Activated CD4-positive, alpha-beta memory T cell treated with anti-CD3 and anti-CD28 coated beads for 36 hours (primary cell): ENCODE measurements at places on chromosomes 16 and 17. TPM values are rescaled to one million over a fixed set of nuclear protein-coding genes. Genes with fewer than 3 reads are reported as not detected.

DNA sequence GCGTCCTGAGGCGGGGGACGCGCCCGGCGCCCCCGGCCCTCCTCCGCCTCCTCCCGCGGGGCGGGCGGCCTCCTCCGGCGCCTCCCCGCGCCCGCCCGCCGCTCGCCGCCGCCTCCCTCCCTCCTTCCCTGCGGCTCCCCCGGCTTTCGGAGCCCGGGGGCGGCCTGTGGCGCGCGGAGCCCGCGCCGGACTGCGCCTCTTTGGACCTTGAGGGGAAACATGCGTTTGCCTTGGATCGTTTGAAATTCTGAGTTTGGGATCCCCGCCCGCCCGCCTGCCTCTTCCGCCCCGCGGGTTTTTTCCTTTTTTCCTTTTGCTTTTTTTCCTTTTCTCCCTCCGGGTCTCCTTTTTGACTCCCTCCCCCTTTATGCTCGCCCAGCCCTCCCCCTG is 390 bp downstream of the ZNRF1 start:
- no peaks in the 10 kb centered on the region for H3K27me3 ChIP-seq
- H3K4me1 ChIP-seq, result peaks cover 37% of the 10 kb centered on the region
- H3K4me3 ChIP-seq, result peak overlapping the region; percentile 88
- DNase-seq, result peak; percentile 25
- H3K27ac ChIP-seq, result no peak overlapping the region

- no peaks in the 10 kb centered on the region for H3K27me3 ChIP-seq
- H3K36me3 ChIP-seq, result no peaks in the 10 kb centered on the region
- DNase-seq, result no peak
- no peak overlapping the region for H3K27ac ChIP-seq
- H3K4me3 ChIP-seq, result no peak overlapping the region
- no peaks in the 10 kb centered on the region for H3K4me1 ChIP-seq
These were observed 476.9 kb upstream of the GOT2 start for GRCh38 chr16:59210955-59211541.

DNA sequence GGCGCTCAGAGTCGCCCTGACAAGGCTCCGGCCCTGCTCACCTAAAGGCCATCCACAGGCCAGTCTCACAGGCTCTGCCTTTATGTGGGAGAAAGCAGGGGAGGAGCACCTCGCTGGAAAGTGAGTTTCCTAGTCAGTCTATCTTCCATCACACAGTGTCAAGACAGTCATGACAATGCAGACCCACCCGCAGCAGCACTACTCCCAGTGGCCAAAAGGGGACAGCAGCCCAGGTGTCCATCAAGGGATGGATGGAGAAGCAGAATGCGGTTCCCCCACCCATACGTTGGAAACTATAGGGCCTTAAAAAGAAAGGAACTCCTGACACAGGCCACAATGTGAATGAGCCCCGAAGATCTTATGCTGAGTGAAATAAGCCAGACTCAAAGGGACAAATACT is 226.8 kb downstream of the ENGASE start:
- DNase-seq, result no peak
- peaks cover 26% of the 10 kb centered on the region for H3K27me3 ChIP-seq
- no peak overlapping the region for H3K27ac ChIP-seq
- no peaks in the 10 kb centered on the region for H3K4me1 ChIP-seq

DNA sequence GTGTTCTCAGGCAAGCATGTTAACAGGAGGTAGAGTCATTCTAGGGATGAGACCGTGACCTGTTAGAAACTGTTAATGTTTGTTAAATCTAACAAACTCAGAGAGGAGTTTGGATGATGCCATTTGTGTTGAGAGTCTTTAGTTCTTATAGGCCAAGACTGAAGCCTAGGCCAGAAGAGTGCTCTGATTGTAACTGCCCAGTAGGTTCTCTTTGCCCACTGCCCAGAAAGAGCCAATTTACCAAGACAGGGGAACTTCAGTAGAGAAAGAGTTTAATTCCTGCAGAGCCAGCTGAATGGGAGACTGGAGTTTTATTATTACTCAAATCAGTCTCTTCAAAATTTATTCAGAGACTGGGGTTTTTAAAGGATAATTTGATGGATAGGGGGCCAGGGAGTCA is 42.5 kb downstream of the ARHGAP44 start:
- no peak overlapping the region for H3K27ac ChIP-seq
- no peaks in the 10 kb centered on the region for H3K27me3 ChIP-seq
- no peaks in the 10 kb centered on the region for H3K4me1 ChIP-seq
- H3K36me3 ChIP-seq, result no peaks in the 10 kb centered on the region
- no peak overlapping the region for H3K4me3 ChIP-seq

DNA sequence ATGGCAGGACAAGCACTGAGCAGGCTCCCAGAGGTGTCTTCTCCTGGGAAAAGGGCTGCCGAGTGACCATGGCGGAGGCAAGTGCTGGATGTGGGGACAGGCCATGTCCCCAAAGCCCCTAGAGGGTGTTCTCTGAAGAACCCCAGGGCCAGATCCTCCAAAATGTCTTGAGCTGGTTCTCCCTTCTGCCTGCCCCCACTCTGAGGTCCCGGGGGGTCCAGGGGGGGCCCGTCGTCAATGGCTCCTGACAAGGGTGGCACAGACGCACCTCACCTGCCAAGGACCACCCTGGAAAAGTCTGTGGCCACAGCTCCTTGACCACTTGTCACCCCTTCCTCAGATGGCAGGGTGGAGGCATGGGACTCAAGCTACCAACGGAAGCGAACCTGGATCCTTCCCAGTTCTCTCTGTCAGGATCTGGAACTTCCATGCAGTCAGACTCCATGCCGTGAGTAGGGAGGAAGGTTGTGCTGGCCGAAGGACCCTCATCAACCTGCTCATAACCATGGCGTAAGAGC is 2.3 kb upstream of the MYO1C start:
- no peak overlapping the region for H3K27ac ChIP-seq
- DNase-seq, result no peak
- H3K36me3 ChIP-seq, result no peaks in the 10 kb centered on the region
- H3K27me3 ChIP-seq, result no peaks in the 10 kb centered on the region
- H3K4me1 ChIP-seq, result peaks cover 6% of the 10 kb centered on the region

GRCh38 chr16:30621765-30622164 is 11.6 kb upstream of the ZNF689 start:
- H3K27ac ChIP-seq, result no peak overlapping the region
- no peaks in the 10 kb centered on the region for H3K36me3 ChIP-seq
- peaks cover 3% of the 10 kb centered on the region for H3K27me3 ChIP-seq

DNA sequence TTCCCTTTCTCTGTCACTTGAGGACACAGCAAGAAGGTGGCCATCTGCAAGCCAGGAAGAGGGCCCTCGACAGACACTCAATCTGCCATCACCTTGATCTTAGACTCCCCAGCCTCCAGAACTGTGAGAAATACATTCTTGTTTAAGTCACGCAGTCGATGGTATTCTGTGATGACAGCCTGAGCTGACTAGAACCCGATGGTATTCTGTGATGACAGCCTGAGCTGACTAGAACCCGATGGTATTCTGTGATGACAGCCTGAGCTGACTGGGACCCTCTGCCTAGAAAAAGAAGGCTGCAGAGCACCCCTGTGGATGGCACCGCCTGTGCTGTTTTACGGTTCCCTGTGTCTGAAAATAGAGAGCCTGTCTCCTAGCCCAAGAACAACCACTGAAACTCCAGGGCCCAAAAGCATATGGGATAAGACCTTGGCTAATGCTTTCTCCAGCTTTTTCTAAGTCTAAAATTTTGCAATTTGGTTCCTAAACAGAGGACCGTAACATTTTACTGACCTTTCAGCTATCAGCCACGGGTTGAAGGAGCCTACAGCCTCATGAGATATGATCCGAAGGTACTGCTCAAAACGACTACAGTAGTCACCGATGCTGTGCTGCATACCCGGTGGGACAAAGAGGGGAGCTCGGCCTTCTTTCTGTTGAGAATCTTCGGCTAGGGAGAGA is 33.1 kb upstream of the PITPNM3 start:
- no peaks in the 10 kb centered on the region for H3K27me3 ChIP-seq
- no peak overlapping the region for H3K27ac ChIP-seq
- no peaks in the 10 kb centered on the region for H3K4me1 ChIP-seq
- no peak overlapping the region for H3K4me3 ChIP-seq

- no peaks in the 10 kb centered on the region for H3K27me3 ChIP-seq
- H3K4me1 ChIP-seq, result no peaks in the 10 kb centered on the region
- no peak overlapping the region for H3K27ac ChIP-seq
- no peak overlapping the region for H3K4me3 ChIP-seq
These were observed 174.6 kb downstream of the AATF start for GRCh38 chr17:37123386-37123785.

DNA sequence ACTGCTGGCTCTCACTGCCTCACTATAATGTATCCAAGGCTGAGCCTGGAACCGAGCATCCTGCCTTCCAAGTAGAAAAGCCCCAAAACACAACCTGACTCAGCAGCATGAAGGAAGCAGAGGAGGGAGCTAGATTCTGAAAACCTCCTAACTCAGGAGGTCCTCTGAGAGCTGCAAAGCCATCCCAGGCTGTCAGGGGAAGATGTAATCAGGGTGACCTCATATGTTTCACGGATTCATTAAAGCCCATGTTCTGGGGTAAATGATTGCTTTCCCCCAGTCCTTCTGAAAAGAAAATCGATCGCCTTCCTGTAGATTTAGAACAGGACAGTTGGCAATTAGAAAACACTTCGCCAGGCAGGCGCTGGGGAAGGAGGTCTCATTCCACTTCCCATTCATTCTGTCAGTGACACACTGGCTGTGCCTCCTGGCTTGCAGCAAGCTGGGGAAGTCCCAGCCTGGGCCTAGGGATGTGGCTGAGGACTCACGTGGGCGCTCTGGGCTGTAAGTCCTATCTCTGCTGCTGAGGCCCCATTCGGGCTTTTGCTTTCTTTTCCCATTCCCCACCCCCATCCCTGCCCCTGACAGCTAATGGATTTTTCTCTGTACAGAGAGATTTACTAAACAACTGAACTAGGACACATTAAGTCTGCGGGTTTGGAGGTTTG is 75.7 kb upstream of the TMEM132E start:
- no peaks in the 10 kb centered on the region for H3K4me1 ChIP-seq
- no peak overlapping the region for H3K4me3 ChIP-seq
- H3K36me3 ChIP-seq, result no peaks in the 10 kb centered on the region
- H3K27ac ChIP-seq, result no peak overlapping the region

DNA sequence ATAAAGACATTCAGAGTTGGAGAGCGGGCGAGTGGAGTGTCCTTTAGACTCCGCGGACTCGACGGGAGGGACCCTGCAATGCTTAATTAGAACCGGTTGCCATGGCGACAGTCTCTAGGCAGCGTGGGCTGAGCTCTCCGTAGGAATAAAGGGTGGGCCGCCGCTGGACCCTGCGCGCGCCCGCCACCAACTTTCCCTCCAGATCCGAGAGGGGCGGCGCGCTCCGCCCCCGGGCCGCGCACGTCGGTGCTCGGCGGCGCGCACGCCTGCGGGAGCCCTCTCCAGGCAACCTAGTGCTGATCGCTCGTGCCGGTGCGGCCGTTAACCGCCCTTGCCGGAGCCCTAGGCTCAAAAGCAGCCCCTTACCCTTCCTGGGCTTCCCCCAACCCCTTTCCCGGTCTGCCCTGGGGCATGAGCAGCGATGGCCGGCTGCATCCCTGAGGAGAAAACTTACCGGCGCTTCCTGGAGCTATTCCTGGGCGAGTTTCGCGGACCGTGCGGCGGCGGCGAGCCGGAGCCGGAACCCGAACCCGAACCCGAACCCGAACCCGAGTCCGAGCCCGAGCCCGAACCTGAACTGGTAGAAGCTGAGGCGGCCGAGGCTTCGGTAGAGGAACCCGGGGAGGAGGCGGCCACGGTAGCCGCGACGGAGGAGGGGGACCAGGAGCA is at the start of gene PPM1E:
Gene PPM1E, plus strand, starts transcription at position 278 of the 669 bp plus-strand sequence.
- peak within 1 kb of the TSS; percentile 82 for H3K4me3 ChIP-seq
- H3K27me3 ChIP-seq, result peaks cover 44% of the 10 kb centered on the region
- H3K27ac ChIP-seq, result no peak within 1 kb of the TSS
- peak; percentile 59 for DNase-seq
- H3K36me3 ChIP-seq, result no peaks in the 10 kb centered on the region

DNA sequence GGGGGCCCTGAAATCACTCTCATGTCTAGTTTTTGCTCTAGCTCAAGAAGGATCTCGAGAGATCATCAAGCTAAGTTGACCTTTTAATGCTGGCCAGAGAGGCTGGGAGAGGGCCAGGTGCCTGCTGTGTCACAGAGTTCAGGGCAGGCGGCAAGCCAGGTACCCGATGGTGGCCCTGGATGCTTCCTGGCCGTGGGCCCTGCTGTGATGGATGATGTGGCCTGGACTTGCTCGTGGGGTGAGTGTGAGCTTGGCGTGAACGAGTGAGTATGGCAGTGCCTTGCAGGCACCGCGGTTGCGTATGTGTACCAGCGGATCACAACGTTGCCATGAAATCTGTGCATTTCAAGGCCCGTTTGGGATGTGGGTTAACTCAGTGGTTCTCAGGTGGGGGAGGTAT is 7.4 kb downstream of the IRF8 start:
- H3K4me3 ChIP-seq, result no peak overlapping the region
- peaks cover 35% of the 10 kb centered on the region for H3K4me1 ChIP-seq
- H3K27ac ChIP-seq, result no peak overlapping the region

- H3K27me3 ChIP-seq, result no peaks in the 10 kb centered on the region
- no peak for DNase-seq
- H3K4me3 ChIP-seq, result no peak overlapping the region
- no peaks in the 10 kb centered on the region for H3K36me3 ChIP-seq
- H3K4me1 ChIP-seq, result peaks cover 6% of the 10 kb centered on the region
These were observed 33.5 kb downstream of the ZFPM1 start for GRCh38 chr16:88486398-88487123.

GRCh38 chr17:16910341-16910740 is 61.6 kb downstream of the TNFRSF13B start:
- H3K27ac ChIP-seq, result no peak overlapping the region
- no peaks in the 10 kb centered on the region for H3K36me3 ChIP-seq
- DNase-seq, result no peak
- no peak overlapping the region for H3K4me3 ChIP-seq

- no peak overlapping the region for H3K27ac ChIP-seq
- no peak overlapping the region for H3K4me3 ChIP-seq
- peaks cover 16% of the 10 kb centered on the region for H3K36me3 ChIP-seq
- H3K27me3 ChIP-seq, result no peaks in the 10 kb centered on the region
- DNase-seq, result no peak
These were observed 6.4 kb downstream of the ASPSCR1 start for GRCh38 chr17:81983639-81984373.

DNA sequence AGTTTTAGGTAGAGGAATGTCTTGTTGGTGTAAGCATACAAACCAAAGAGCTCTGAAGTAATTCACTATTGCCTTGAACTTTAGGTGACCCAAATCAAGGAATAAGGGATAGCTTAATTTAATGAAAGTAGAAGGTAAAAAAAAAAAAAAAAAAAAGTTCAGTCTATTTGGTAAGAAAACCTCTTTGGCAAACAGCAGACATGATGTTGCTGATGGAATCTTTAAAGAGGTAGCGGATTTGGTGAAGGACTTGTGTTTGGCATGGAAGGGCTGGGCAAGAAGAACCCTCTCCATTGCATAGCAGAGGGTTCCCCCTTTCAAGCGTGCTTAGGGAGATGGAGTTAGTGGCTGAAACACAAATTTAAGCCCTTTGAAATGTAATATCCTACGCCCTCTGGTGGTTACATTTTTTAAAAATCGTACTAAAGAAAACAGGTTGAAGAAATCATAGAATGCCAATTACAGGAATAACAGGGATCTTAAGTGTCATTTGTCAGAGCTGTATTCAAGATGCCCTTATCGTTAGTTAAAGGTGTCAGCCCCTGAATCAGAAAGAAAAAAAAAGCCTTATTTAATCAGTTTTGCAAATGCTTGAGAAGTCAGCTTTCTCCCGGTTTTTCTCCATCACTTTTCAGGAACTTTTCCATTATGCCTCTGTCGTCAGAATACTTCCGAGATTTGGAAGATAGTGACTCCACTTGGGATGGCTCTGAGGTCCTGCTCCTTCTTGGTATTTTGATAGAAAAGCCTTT is 383.1 kb downstream of the KCNJ2 start:
- no peak overlapping the region for H3K4me3 ChIP-seq
- DNase-seq, result no peak
- no peaks in the 10 kb centered on the region for H3K27me3 ChIP-seq
- H3K36me3 ChIP-seq, result no peaks in the 10 kb centered on the region

The KRTAP9-2 gene
- not detected for total RNA-seq

The CRYBA1 gene
- total RNA-seq, result not detected
